ENCODE measurements at places on chromosomes 7 and 10. TPM values are rescaled to one million over a fixed set of nuclear protein-coding genes. Genes with fewer than 3 reads are reported as not detected.
A peak's percentile ranks its signal among the peaks of the same experiment; 100 is the strongest.

DNA sequence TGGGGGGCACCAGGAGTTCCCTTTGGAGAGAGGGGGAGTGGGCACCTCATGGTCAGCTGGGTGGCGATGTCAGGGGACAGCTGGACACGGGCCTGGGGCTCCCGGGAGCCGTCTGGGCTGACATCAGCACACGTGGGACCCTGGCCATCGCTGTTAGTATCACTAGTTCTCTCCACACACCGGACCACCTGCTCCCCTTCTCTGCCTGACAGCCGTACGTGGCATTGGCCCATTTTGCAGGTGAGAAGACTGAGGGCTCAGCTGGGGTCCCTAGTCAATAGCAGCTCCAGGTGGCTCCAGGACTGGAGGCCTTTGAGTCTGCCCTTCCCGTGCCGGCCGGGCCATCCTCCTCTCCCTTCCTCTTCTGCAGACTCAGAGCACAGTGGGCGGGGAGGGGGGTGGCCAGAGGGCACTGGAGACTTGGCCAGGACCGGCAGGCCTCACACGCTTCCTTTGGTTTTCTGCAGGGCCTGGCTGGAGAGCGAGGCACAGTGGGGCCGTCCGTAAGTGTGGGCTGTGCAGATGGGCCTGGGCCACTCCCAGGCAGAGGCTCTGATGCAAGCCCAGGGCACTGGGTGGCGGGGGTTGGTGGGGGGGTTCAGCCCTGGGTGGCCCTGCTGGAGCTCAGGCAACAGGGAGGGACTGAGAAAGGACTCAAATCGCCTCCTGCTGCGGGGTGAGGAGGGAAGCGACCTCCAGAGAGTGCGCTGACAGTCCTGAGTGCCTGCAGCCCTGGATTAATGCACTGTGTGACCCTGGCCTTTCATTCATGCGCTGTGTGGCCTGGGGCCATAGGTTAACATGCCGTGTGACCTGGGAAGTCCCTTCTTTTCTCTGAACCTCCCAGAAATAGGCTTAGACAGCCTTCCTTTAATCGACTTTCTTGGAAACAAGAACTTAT lies 78.2 kb downstream of the MYL10 start:
- DNase-seq, result no peak

The GNGT1 gene
- 0.11 TPM for polyA plus RNA-seq

DNA sequence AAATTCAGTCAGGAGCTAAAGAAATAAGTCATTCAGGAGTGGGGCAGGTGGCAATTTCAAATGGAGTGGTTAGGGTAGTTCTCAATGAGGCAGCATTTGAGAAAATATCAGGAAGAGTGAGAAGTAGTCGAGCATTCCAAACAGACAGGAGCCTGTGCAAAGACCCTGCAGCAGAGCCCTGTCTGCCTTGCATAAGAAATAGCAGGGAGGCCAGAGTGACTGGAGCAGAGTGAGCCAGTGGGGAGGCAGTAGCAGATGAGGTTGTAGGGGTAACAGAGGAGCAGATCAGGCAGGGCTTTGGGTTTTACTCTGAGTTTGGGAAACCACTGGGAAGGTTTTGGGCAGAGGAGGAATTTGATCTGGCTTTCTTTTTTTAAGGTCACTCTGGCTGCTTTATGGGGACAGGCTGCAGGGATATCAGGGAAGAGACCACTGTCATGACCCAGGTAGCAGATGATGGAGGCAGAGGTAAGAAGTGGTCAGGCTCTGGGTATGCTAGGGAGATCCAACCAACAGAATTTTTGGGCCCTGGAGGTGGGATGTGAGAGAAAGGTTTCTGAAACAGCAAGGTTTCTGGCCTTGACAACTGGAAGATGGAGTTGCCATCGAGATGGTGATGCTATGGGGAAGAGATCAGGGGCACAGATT lies 1.3 kb upstream of the BLVRA start:
- no peak for DNase-seq

The PTF1A gene
- not detected for polyA plus RNA-seq

GRCh38 chr10:29703271-29703670 lies 68.5 kb upstream of the SVIL start:
- no peak for DNase-seq

DNA sequence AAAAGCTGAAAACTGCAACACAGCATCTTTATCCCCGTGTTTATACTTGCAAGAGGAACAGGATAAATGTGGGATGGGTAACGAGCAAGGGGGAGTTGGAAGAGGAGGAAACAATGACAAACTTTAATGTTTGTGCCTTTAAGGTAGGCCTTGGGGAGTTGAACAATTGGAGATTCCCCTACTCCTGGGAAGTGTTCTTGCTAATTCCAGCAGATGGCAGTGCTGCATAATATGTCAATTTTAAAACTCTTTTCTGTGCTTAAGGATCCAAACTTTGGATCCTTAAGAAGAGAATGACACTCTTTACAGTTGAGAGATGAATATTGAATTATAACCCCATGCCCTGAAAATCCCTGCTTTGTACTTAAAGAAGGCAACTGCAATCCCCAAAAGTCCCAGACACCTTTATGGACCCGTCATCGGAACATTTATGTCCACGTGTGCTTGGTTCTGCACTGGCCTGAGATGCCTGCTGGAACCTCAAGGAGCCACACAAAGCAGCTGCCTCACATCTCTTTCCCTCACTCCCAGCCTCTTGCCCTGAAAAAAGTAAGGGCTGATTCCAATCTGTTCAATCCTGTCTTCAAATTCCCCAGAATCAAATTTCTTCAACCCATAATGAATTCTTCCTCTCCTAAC lies 12.0 kb downstream of the IFIT5 start:
- DNase-seq, result peak; percentile 49

GRCh38 chr7:138661069-138661635 lies 40.0 kb downstream of the SVOPL start:
- DNase-seq, result no peak

DNA sequence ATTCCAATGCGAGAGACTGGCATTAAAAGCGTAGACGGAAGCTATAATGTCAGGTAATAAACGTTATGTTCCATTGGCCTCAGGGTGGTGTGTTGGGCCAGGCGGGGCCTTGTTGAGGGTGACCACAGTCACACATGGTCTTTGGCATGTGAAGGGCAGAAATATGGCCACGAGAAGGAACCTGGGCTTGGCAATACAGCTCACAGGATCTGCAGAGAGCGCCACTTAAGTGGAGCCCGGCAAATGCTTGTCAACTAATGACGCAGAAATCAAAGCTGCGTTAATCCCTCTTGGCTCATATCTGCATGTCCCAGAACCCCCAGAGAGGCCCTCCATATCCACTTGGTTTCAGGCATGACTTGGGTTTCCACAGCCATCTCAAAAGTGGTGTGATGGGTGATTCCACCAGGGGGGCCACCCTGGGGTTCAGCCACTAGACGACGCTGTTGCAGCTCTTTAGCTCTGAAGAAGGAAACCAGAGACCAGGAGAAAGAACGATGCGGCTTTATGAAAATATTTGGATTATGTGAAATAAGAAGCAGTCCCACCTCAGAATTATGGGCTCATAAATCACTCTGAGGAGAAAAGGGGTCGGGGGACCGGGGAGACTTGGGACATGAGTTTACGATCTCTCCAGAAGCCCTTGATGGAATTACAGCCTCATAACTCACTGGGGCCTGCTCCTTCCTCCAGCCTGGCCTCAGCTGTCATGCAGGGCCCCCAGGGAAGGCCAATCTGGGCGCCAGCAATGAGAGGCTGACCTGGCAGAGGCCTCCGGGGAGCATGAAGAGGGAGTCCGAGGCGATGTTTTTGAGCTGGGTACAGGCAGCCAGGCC lies 462.5 kb downstream of the PLXNA4 start:
- DNase-seq, result peak; percentile 61

The FAM25C gene
- polyA plus RNA-seq, result not detected

DNA sequence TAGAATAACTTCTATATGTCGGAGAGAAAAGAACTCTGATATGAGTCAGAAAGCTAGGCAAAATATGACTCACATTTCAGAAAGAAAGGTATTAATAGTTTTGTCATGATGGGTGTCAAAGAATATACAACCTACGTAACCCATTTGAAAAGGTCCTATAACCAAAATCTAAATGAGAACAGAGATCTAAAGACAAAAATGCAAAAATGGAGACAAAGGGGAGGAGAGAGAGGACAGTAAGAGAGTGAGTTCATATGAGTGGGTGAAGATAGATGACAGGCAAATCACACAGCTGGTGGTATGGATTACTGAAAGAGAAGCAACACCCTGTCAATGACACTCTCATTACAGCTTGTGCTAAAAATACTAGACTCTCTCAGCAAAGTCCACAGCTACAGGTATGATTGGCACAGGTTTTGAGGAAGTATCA lies 25.6 kb downstream of the ANKMY2 start:
- no peak for DNase-seq

GRCh38 chr10:93826355-93826754 lies 67.4 kb upstream of the SLC35G1 start:
- DNase-seq, result no peak
